ENCODE measurements at places on chromosomes 12 and 14.

DNA sequence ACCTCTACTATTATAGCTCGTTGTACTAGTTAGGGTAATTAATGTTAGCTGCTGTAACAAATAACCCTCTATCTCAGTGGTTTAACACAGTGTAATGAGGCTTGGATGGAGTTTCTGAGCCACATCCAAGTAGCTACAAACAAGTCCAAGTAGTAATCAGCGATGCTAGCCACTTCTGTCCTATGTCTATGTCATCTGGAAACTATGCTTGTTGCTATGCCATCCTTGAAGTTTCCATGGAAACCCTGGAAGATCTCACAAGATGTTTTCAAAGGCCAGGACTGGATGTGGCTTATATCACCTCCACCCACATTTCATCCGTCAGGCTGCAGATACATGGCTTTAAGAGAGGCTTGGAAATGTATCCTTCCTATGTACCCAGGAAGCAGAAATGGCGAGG, 422.1 kb downstream of the AACS start:
- peak; percentile 4 for DNase-seq

GRCh38 chr12:6478416-6478815, 7.9 kb upstream of the VAMP1 start:
- peak; percentile 23 for DNase-seq

GRCh38 chr14:101728367-101728742, 33.2 kb upstream of the PPP2R5C start:
- no peak for DNase-seq

DNA sequence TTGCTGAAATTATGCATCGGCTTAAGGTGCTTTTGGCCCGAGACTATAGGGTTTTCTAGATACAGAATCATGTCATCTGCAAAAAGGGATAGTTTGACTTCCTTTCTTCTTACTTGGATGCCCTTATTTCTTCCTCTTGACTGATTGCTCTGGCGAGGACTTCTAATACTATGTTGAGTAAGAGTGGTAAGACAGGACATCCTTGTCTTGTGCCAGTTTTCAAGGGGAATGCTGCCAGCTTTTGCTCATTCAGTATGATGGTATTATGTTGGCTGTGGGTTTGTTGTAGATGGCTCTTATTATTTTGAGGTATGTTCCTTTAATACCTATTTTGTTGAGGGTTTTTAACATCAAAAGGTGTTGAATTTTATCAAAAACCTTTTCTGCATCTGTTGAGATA, 8.3 kb downstream of the BMAL2 start:
- no peak for DNase-seq

GRCh38 chr12:10849425-10849878, at the start of gene PRR4:
Gene PRR4 (minus strand): TSS chr12:10849475. CDS start chr12:10849437, 38 bp downstream.
- DNase-seq = no peak

Measured in fibroblast of the aortic adventitia (primary cell).